ENCODE measurements at places on chromosomes 13 and 19.

GRCh38 chr19:49712397-49712859 is 21.5 kb downstream of the CPT1C start:
- DNase-seq: peak; percentile 94

GRCh38 chr13:85974608-85975366 is 175.6 kb upstream of the SLITRK6 start:
- no peak for DNase-seq

- no peak for DNase-seq
These were observed 916.4 kb downstream of the UQCRFS1 start for GRCh38 chr19:28296506-28296905.

- peak; percentile 47 for DNase-seq
These were observed 171.8 kb downstream of the STK24 start for GRCh38 chr13:98405107-98405571.

DNA sequence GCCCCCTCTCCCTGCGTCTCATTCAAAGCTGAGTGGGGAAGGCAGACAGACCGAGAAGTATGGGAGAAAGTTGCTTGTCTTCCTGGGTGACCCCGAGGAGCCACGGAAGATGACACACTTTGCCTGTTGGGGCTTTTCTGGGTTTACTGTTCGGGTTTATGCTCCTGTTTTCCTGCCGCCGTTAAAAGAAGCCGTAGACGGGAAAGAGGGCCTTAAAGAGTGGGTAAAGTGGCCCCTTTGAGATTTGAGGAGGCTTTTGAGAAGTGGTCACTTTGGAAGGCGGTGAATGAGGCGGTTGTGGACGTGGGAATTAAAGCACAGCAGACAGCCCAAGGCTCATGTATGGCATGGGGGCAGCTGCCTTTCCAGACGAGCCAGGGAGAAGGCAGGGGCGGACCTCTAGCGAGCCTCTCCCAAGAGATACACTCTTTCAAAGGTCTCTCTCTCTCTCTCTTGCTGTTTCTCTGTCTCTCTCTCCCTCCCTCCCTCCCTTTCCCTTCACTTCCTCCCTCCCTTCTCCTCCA is 493 bp upstream of the LHFPL6 start:
- no peak for DNase-seq

DNA sequence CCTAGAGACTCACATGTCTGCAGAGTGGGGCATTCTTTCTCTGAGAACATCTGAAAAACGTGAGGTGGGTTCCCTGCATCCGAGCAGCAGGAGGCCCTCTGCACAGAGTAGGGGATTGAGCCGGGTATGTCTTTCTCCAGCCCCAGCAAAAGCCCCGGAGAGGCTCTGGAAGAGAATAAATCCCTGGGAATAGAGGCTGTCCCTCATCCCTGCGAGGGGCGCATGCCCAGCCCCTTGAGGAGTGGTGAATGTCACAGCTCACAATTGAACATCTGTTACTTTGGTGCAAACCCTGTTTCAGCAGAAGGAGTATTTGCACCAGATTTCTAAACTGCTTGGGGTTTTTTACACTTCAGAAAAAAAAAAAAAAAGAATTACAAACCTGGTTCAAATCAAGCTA is 164.6 kb downstream of the FGF14 start:
- DNase-seq: no peak

- no peak for DNase-seq
These were observed 9.2 kb upstream of the ZSCAN22 start for GRCh38 chr19:58317476-58318072.

GRCh38 chr19:17264641-17264979 is at the start of gene USHBP1:
USHBP1 (minus strand) TSS chr19:17264745; CDS start chr19:17264299, 446 bp downstream.
- DNase-seq: no peak

All from HEK293T (cell line).